ENCODE measurements at places on chromosomes 1 and 21.

- no peak for DNase-seq
Measured at GRCh38 chr1:39199593-39199992, 4.9 kb upstream of the MACF1 start.

DNA sequence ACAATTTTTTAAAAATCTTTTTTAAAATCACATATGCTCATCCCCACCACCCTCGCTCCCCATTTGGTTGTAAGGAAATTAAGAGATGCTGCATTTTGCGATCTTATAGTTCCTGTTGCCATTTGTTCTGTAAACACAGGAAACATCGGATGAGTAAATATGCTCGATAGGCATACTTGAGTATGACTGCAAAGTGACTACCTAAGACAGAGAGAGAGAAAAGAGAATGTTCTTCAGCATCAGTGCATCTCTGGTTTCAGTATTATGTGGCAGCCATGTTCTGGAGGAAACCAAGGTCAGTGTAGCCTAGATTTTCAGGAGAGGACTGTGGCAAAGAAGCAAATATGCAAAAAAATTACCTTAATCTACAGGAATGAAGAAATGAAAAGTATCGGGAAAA, 265.5 kb upstream of the FMN2 start:
- no peak for DNase-seq

- no peak for DNase-seq
Measured at GRCh38 chr1:8425781-8426161, 107.9 kb downstream of the SLC45A1 start.

DNA sequence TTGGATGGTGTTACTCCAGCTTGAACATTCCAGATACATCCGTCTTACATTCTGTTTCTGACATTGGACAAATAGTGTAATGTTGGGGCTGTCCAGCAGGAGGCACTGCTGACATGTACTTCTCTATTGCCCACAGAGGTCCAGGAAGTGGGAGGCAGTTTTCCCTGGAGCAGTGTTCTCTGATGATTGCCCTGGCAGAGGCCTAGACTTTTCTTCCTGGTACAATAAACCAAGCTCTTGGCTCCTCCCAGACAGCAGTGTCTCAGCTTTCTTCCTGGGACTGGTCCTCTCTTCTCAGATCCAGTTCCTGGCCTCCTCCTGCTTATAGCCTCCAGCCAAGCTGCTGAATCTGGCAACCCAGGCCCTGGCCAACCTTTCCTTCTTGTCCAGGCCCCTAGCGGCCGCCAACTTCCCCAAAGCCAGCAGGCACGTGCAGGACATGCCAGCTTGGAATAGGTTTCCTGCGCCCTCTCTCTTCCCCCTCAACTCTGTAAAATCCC, 14.9 kb upstream of the IFNLR1 start:
- peak; percentile 84 for DNase-seq

- DNase-seq: peak; percentile 68
Measured at GRCh38 chr1:155277070-155277901, at the start of gene HCN3. TSS of gene HCN3 (plus strand) at chr1:155277463. CDS start at chr1:155277591, 128 bp downstream.

DNA sequence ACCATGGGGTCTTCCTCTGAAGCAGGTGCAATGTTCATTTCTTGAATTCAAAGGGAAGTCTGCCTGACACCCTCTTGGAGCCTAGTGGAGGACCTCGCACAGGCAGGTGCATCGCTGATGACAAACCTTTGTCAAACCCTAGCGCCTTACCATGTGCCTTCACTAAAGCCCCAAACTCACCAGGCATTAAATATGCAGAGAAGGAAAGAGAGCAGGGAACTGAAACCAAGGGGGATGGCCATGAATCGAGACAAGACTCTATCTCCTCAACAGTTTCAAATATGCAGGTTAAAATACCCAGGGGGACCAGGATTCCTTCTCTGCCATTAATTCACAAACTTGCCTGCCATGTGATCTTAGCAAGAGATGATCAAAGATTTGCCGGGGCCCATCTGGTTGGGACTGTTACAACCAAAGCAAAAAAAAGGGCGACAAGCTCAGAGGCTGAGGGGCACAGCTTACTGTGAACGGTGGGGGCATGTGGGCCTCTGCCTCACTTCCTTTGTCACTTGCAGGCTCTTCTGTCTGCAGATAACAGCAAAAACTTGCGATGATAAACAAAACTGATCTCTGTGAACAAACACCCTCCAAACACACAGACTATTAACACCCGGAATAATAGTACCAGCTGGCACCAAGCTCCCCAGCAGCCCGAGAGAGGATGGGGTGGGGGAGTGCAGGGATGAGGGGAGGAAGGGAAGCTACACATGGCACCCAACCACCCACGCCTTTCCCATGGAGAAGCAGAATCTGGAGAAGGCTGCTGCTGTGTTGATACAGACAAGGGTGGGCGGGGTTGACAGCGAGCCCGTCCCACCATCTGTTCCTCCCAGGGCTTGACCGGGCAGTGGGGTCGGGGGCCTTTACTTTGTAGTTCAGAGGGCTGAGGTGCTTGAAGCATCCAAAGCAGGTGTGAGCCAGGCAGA, 33.9 kb downstream of the TMEM63A start:
- DNase-seq: no peak

GRCh38 chr1:228923973-228924686, 188.9 kb downstream of the RHOU start:
- no peak for DNase-seq

DNA sequence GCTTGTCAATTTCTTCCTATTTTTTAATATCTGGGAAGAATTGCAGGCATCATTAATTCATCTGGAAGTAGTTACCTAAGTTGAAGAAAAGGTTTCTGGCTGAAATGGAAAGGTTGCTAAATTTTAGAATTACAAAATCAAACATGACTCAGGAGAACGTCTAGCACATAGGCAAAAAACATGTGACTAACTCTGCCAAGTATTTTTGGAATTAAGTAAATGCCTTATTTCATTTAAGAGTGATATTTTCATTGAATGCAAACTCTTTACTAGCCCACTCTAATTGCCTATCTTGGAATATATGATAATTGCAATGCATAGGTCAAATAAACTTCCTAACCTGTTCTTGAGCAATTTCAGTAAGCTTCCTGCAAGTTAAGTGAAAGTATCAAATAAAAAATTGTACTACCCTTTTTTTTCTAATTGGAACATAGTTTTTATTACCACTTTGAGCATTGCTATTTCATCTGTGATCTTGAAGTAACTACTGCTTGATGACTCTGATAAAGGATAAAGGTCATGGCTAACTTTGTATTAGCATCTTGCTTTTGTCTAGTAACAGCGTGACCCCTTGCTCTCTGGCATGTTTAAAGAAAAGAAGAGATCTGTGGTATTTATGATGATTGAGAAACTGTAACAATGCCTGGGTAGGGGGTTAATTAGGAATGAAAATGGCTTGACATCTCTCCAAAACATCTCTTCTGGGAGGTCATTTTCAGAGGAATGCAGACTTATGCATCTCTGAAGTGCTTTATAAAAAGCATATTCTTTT, 208.3 kb upstream of the NCAM2 start:
- DNase-seq: no peak

GRCh38 chr1:1542766-1543705, 2.6 kb upstream of the TMEM240 start:
- no peak for DNase-seq

DNA sequence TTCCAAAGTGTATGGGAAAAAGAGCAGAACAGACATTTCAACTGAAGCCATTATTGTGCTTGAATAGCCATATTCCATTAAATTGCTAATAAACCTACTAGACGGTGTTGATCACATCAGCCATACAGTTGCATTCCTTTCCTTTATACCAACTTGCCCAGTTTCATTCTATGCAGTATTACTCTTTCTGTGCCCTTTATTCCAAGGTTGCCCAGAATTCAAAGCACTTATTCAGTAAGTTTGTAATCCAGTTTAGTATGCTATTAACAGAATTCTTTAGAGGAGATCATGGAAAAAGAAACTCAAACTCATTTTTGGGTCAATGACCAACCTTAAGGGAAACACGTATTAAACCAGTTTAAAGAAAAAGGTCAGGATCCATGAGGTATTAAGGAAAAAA, 89.5 kb downstream of the DDAH1 start:
- DNase-seq: no peak

DNA sequence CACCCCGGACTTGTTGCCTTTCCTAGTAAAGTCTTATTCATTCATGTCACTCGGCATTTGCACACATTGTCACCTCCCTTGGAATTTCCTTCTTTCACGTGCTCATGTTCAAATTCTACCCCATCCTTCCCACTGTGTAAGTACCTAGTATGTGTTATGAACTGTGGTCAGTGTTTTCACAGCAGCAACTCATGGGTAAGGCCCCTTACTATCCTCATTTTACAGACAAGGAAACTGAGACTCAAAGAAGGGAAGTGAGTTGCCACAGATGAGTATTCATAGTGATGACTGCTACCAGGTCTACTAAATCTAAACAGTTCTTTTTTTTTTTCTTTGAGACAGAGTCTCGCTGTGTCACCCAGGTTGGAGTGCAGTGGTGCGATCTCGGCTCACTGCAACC, 10.5 kb downstream of the CITED4 start:
- DNase-seq: no peak

DNA sequence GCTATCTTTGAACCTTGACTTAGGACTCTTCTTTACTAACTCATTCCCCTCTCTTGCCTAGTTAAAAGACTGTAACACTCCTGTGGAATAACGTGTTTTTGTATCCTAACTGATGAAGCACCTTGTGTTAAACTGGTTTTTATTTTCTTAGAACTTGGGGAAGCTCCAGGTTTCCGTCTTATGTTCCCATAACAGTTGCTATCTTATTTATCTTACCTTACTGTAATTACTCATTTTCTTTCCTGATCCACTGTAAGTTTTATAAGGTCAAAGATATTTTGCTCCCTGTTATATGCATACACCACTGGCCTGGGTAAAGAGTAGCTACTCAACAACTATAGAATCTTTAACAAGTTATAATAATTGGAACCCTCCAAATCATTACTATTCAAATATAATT, 43.1 kb downstream of the RPL5 start:
- DNase-seq: no peak

DNA sequence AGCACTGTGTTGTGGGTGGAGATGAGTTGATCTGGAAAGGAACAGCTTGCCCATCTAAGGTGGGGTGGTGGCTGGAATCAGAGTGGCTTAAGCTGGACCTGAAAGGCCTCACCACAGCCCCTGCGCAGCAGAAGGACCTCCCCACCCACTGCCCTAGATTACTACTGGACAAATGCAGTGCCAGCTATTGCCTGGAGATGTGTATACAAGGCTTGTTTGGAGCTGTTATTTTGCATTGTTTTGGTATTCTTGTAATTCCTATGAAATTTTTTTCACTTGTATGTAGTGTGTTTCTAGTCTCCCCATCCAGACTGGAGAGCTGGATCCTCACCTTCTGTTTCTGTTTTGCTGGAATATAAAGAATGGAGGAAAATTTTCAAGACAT, 1.3 kb upstream of the SLC30A1 start:
- no peak for DNase-seq

DNA sequence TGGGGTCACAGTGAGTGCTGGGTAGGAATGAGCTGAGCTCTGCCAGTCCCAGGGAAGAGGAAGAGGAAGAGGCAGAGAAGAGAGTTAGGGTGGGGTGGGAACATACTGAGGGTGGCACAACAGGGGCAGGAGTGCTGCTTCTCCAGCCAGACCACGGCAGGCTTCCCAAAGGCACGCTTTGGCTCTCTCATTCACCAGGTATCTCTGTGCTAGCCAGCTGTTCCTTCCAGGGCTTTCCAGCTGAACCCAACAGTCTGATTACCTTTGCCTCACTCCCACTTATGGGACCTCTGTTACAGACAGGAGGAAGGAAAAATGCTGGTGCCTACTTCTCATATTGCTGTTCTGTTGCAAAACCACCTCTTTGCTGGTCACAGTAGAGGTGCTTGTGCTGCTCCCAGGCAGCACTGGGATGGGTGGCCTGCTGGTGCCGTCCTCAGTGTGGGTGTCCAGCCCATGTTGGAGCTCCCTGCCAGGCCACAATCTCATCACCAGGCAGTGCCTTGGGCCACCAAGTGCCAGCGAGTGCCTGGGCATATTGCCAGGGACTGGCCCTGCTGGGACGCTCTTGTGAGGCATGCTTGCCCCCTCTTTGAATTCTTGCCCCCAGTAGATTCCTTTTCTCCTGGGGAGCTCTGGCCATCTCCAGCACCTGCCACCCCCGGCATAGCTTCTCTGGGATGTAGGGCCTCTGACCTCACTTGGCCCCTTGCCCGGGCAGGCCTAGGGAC, 2.1 kb downstream of the ADORA1 start:
- no peak for DNase-seq

DNA sequence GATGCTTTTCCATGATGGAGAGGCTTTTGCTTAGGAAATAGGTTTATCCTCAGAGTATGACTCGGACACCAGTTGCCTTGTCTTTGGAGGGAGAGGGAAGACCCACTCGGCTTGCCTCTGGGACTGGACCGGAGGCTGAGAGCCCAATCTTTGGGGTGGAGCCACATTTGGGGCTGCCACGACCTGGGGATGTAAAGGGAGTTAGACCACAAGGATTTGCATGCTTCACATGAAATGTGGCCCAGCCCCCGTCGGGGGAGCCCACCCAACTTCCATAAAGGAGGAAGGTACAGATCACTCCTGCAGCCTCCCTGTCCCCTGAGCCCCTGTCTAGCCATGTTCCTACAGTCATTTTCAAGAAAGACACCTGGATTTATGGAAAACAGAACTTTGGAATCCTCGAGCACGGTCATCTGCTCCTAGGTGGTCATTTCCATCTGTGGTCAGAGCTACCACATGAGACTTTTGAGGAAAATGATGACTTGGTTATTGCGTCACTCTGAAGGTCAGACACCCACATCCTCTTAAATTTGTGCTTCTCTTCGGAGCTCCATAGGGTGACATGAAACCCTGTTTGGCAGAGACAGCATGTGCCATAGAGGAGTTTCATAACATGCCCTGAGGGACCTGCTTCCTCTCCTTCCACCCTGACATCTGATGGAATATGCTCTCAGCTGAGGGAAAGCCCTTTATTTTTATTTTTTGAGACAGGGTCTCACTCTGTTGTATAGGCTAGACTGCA, 99.4 kb upstream of the SLC45A1 start:
- no peak for DNase-seq

GRCh38 chr1:171344473-171344820, 30.5 kb downstream of the FMO4 start:
- peak; percentile 3 for DNase-seq

- DNase-seq: no peak
Measured at GRCh38 chr1:29644812-29645211, 408.5 kb downstream of the PTPRU start.

DNA sequence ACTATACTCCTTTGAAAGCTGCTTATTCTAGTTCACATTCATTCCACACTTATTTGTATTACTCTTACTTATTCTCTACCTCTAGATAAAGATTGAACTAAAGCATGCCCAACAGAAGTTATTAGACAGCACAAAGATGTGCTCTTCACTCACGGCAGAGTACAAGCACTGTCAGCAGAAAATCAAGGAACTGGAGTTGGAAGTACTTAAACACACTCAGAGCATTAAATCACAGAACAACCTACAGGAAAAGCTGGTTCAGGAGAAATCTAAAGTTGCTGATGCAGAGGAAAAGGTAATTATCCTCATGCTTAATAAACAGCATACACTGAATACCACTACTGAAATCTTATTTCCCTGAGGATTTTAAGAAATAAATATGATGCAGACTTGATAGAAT, 81.3 kb upstream of the PPIH start:
- no peak for DNase-seq

- DNase-seq: no peak
Measured at GRCh38 chr1:234197839-234198238, 175.4 kb upstream of the COA6 start.

Measured in AG09309 (cell line).